IMR-90 (cell line): ENCODE measurements at places on chromosomes 3 and 15. TPM values are rescaled to one million over a fixed set of nuclear protein-coding genes. Genes with fewer than 3 reads are reported as not detected.

The CMC1 gene
- 1.6 and 2.8 TPM in 2 replicates for total RNA-seq

The GOLGA6L10 gene
- under 0.01 and 0.28 TPM in 2 replicates for total RNA-seq

DNA sequence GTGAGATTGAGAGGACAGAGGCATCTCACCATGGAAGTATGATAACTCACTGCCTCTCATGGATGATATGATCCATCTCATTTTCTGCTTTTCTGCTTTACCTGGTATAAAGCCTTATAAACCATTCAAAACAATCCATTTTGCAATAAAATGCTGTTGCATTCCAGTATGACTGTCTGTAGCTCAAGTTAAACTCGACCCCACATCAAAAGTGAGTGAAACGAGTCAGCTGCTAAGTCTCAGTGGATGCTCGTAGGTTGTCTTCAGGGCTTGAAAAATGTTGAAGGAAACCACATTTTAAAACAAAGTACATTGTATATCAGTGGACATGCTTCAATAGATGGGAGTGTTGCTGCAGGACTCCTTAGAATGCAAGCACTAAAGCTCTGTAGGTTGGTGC is 839.0 kb downstream of the TUSC7 start:
- peak; percentile 23 for DNase-seq

GRCh38 chr3:5238545-5238944 is 51.0 kb downstream of the EDEM1 start:
- DNase-seq, result no peak

GRCh38 chr3:78112291-78113010 is 1072.6 kb downstream of the ROBO2 start:
- DNase-seq, result peak; percentile 47

GRCh38 chr15:97566961-97567360 is 393.5 kb upstream of the ARRDC4 start:
- DNase-seq, result no peak

The CX3CR1 gene
- total RNA-seq, result not detected in 2 replicates

DNA sequence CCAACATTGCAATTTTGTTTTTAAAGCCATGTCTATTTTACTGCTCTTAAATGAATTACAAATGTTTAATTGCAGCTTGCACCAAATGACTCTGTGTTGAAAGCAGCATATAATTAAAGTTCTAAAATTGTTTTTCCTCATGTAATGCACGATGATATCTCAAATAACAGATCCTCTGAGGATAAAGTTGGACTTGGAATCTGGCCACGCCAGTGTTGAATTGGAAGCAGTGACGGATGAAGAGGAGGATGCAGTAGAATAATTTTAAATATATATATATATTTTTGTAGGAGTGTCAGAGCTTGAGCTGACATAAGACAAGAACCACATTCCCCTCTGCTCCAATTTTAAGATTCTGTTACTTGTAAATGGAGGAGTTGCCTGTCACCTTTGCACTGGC is 406.6 kb upstream of the DPPA4 start:
- DNase-seq, result no peak

- no peak for DNase-seq
Measured at GRCh38 chr15:94236608-94237007, 5.2 kb downstream of the MCTP2 start.

The ARIH2 gene
- total RNA-seq, result 73.0 and 93.7 TPM in 2 replicates

The GRK7 gene
- not detected in 2 replicates for total RNA-seq

DNA sequence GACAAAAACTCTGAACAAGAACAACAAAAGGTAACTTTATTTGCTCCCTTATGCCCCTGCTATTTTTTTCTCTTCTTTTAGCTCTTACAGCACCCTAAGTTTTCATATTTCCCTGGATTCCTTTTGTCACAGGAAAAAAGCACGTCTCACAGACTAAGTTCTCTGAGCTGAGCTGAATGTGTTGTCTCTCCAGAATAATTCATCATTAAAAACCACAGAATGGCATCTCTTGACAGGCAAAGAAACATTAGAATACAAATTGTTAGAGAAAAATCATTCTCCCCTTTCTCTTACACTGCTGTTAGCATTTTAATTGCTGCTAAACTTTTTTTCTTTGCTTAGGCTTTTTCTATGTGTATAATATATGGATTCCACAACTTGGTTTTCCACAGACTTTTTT is 48.7 kb upstream of the SECISBP2L start:
- DNase-seq, result no peak

- DNase-seq, result peak; percentile 26
Measured at GRCh38 chr3:66378256-66378655, 122.6 kb downstream of the LRIG1 start.

GRCh38 chr15:43511012-43511885 is 6.2 kb upstream of the MAP1A start:
- DNase-seq, result no peak

- peak; percentile 12 for DNase-seq
Measured at GRCh38 chr15:68479870-68480269, 47.9 kb upstream of the ITGA11 start.

DNA sequence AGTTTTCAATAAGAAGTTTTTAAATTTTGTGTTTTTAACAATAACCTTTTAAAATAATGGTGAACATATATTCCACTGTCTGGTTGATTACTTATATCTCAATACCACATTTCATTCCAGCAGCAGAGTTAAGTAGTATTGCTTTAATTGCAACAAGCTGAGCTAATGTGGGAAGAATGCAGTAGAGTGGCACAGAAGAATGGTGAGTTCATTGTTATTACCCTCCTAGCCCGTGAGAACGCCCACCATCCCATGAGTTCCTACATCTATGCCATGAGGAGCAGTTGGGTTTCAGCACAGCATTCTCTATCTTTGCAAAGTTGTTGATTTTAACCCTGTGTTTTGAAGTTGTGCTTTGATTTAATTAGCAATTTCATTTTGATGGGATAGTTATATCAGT is 17.8 kb upstream of the NR2E3 start:
- DNase-seq, result peak; percentile 77

- no peak for DNase-seq
Measured at GRCh38 chr3:426072-426471, 229.5 kb downstream of the CHL1 start.

The SLC22A13 gene
- under 0.01 TPM in 2 replicates for total RNA-seq

DNA sequence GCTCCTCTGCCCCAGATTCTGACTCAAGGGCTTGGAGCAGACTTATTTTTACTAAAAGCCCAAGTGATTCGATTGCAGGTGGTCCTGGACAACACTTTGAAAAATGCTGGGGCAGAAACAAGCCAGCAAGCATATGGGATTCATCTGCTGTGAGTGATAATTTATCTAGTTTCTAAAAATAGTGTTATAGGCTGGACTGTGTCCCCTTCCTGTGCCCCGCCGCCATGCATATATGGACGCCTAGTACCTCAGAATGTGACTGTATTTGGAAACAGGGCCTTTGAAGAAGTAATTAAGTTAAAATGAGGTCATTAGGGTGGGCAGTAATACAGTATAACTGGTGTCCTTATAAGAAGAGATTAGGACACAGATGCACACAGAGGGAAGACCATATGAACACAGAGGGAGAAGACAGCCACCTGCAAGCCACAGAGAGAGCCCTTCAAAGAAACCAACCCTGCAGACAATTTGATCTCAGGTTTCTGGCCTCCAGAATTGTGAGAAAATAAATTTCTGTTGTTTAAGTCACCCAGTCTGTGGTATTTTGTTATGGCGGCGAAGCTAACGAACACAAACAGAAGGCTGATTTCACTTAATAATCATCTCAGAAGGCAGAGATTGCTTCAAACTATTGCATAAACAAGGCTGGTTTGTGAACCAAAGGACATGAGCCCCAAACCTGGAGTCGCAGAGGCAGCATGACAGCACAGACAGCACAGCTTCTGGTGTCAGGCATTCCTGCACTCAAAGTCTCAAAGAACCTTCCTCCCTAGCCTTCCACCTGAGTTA is 59.1 kb downstream of the CCNL1 start:
- peak; percentile 55 for DNase-seq

The CILP gene
- under 0.01 TPM in 1 of 2 replicates, not detected in the other for total RNA-seq

- DNase-seq, result peak; percentile 74
Measured at GRCh38 chr15:101121511-101122090, 130.2 kb downstream of the CHSY1 start.

The PIGZ gene
- under 0.01 and 0.18 TPM in 2 replicates for total RNA-seq

The MASP1 gene
- 13.1 TPM in 2 replicates for total RNA-seq

The ARL13B gene
- total RNA-seq, result 2.7 and 6.7 TPM in 2 replicates

DNA sequence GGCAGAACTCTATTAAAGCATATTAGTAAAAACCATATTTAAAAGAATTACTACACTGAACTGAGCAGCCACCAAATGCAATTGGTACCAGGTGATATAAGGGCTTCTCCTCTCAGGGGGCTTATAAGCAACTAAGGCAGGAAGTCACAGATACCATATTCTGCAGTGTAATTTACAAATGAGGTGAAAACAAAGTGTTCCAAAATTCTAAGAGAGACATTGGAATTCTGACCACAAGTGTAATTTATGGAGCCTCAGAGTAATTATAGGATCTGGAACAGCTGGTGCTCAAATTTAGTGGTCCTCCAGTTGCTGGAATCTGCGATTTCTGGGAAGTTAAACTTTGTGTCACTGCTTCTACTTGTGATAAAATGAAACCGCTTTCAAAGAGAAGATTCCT is 3.1 kb upstream of the NR1I2 start:
- DNase-seq, result no peak

- DNase-seq, result no peak
Measured at GRCh38 chr15:24607636-24608035, 67.9 kb upstream of the NPAP1 start.

- peak; percentile 95 for DNase-seq
Measured at GRCh38 chr15:81163961-81164800, 30.1 kb downstream of the CFAP161 start.

The SLC35G2 gene
- 6.6 and 8.6 TPM in 2 replicates for total RNA-seq

DNA sequence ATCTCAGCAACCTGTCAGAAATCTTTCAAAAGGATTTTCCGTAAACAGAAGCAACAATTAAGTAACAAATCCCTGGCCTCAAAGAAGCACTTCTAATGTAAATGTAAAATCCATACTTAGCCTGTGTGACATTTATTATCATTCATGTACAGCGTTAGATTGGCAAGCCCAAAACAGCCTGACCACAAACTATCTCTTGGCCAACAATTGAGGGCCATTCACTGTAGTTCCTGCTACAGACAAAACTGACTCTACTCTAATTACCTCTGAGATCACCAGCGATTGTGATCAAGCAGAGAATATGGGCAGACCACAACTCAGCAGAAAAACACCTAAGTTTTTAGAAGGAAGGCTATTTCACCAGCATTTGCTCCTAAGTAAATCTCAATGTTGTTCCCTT is 9.2 kb downstream of the SHQ1 start:
- DNase-seq, result no peak

The SH2D7 gene
- total RNA-seq, result not detected in 2 replicates

DNA sequence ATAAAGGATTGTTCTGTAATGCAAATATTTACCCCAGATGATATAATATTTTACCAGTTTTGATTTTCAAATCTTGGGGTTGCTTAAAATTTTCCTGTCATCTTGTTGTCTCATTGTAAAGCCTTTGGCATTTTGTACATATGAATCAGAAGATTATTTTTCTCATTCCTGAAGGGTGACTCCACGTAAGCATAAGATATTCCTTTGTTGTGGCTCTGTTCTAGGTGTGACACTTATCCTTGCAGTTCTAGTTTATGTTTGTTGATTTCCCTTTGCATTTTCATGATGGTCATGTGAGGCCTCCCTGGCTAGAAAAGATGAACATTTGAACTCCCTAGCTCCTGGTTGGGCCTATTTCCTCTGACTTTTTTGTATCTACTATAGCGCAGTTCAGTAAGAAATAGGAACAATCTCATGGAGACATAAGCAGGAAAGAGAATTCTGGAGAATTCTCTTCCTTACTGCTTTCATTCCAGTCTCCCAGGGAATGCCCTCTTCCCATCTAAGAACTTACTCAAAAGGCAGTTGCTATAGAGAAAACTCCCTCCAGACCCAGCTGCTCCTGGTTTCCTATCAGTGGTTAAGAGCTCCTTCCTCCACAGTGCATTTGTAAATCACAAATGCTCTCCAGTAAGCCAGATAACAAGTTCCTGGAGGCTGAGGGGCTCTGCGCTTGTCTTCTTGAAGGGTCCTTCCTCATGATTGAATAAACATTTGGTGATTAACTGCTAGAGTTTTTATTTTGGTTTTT is 124.7 kb downstream of the WNT5A start:
- peak; percentile 47 for DNase-seq

The STAC gene
- 0.28 and 0.36 TPM in 2 replicates for total RNA-seq

DNA sequence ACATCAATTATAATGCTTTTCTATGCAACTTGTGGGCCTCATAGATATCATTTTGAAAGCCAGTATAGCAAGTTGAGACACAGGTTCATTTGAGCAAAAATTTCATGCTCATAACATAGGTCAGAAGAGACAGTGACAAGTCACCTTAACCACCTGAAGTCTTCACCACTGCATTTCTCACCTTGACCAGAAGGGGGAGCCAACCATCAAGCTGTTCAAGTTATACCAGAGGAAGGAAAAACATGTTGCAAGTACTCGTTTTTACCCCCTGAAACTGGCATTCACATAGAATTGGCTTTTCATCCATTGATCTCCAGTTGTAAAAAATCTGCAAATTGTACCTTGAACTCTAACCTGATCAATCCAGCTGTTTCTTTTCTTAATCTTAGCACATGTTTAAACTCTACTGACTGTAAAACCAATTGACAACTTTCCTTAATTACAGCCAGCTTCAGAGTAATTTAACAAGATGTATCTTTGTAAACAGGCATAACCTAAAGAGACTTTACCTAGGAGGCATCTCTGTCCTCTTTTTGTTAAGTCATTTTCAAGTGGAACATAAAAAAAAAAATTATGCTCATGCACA is 1.4 kb downstream of the LMOD3 start:
- DNase-seq, result peak; percentile 76
